Fibroblast of skin of abdomen (primary cell): ENCODE measurements at places on chromosomes 5 and 9.

DNA sequence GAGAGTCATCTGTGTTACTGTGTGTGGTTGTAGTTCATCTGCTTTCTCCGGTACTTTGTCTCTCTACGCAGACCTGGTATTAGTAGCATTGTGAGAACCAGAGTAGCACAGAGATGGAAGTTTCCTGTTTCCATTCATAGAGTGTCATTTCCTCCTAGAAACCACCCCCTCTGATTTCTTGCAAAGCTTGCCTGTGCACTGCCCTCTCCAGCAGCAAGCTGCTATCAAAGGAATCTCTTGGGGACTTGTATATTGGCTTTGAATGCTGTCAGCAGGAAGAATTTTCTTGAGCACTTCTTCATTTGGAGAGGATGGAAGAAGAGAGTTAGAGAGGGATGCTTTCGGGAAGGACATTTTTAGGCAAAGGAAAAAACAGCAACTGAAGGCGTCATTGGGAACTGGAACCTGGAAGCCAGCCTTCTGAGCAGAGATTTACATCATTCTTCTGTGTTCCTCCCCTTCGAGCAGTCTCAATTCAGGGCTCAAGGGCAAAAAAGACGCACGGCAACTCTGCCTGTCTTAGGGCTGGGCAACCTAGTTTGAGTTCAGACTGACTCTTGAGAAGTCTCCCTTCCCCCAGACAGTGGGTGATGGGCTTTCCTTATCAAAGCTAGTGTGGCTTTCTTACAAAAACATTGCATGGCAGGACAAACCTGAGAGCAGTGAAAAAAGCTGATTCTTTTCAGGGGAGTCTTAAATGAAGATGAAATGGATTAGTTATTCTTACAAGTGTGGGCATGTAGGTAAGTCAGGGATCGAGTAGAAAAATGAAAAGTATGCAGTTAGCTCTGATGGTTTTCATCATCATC is 226.3 kb downstream of the AOPEP start:
- no peak for DNase-seq

GRCh38 chr9:14030375-14031059 is 283.4 kb downstream of the NFIB start:
- DNase-seq = peak; percentile 87

- DNase-seq = no peak
These were observed 93.1 kb downstream of the MED27 start for GRCh38 chr9:131986576-131986975.

DNA sequence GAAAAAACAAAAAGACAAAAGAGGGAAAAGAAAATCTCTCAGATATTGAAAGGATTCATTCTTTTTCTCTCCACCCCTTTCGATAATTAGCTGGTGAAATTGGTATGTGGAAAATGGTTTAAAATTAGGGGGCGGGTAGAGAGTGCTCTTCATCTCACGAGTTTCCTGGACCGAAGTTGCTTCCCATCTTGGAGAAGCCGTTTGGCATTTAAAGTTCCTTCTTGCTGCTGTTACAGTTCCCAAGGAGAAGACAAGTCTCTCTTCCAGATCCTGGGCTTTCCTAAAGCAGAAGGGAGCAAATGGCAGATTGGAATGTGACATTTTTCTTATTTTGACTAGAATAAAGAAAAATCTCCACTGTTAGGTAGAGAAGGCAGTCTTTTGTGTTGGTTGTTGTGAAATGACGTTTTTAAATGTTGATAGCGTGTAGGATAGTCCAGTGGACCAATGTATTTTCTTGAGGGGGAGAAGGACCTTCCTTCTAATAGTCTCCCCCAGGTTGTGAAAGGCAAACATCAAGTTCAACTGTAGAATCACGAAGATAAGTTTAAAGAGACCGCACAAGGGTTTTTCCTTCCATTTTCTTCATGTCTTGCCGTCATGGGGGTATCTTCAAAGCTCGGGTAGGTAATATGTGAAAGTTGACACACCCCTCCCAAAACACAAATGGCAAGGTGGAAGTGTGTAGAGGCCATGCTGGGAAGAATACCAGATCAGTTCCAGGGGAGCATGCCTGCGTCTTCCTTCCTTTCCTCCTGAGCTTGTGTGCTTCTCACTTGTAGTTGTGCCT is 77.5 kb downstream of the EHMT1 start:
- DNase-seq = no peak
